ENCODE measurements at places on chromosomes 5 and 9. TPM values are rescaled to one million over a fixed set of nuclear protein-coding genes. Genes with fewer than 3 reads are reported as not detected.

Gene CD14
- total RNA-seq: 0.18 TPM

Gene ENTREP1
- not detected for total RNA-seq

Gene CYSRT1
- not detected for total RNA-seq

Gene PCDHGA9
- 3.9 TPM for total RNA-seq

Gene PALM2AKAP2
- 20.6 TPM for total RNA-seq

All from IMR-90 (cell line).